ENCODE measurements at places on chromosomes 2 and 18.

GRCh38 chr2:160666154-160667060 lies 172.8 kb upstream of the RBMS1 start:
- DNase-seq, result peak; percentile 86

DNA sequence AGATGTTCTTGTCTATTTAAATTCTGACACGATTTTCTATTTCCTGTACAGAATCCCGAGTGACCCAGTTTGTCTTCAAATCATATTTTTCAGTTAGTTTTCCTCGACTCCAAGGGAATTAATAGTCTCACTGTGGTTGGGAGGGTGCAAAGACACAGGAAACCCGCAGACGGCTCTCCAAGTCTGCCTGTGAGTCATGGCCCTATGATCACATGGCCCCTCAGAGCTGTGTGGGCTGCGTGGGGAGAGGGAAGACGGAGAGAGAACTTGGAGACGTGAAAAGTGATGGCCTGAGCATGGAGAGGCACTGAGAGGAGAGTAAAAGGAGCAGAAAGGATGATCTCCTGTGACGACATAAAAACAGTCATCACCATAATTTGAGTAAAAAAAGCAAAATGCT lies 989.9 kb downstream of the DCDC2C start:
- DNase-seq, result no peak

DNA sequence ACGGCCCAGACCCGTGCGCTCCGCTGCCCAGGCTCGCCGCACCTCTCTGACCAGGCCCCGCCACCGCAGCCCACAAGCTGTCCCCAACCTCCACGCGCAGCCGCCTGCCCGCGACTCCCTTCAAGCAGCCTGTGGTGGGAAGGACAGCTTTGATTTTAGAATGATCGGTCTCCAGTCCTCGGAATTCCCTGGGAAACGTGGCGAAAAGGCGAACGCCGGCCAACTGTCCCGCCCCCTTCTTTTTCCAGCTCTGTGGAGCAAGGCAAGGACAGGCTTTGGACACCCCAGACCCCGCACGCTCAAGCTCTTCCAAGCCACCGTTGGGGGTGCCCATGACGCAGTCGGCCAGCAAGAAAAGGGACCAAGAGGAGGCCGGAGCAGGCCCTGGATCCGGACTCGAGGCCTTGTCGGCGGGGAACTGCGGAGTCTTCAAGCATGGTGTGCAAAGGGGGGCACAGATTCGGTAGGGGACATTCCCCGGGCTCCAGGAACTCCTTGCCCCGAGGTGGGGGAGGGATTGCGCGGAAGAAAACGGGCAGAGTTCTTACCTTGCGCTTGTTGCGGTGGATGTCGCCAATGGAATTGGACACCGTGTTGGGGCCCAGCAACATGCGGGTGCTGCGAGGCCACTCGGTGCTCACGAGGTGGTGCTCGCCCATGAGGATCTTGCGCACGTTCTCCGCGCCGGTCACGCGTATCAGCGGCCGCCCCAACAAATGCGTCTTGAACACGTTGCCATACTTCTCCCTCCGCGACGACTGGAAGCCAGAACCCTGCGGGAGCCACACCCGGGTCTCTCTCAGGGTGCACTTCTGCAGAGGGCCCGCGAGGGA lies 4.0 kb downstream of the CYP26B1 start:
- DNase-seq, result no peak

- DNase-seq, result no peak
These were observed 169.5 kb downstream of the HRH4 start for GRCh38 chr18:24629921-24630320.

- DNase-seq, result peak; percentile 37
These were observed 166.8 kb upstream of the CHAC2 start for GRCh38 chr2:53600815-53601214.

DNA sequence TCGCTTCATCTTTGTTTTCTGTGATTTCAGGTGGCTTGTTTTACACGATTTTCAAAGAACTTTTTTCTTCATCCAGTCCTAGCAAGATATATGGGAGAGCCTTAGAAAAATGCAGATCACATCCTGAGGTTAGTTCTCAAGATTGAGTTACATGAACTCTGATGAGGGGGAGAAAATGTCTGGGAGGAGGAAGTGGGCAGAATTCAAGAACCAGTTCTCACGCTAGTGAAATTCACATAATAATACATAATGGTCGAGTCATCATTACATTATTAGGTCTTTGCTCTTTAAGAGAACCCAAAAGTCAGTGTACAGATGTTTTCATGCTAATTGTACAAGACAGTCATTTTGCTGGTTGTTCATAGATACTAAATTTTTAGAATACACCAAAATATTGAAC lies 7.0 kb downstream of the TIMM21 start:
- DNase-seq, result no peak

GRCh38 chr18:7592305-7593071 lies 25.4 kb downstream of the PTPRM start:
- no peak for DNase-seq

- peak; percentile 51 for DNase-seq
These were observed 1.2 kb downstream of the EFEMP1 start for GRCh38 chr2:55922291-55922907.

DNA sequence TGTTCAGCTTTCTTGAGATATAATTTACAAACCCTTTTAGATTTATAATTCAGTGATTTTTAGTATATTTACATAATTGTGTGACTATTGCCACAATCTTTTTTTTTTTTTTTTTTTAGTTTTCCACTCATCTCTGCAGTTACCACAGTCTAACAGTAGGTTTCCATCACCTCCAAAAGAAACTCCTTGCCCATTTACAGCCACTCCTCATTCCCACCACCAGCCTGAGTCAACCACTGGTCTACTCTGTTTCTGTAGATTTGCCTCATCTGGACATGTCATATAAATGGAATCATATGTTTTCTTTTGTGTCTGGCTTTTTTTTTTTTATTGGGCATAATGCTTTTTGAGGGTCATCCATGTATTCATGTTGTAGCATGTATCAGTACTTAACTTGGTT lies 16.1 kb downstream of the MTX2 start:
- DNase-seq, result peak; percentile 52

GRCh38 chr2:71460595-71461303 lies 7.4 kb downstream of the DYSF start:
- DNase-seq, result no peak

DNA sequence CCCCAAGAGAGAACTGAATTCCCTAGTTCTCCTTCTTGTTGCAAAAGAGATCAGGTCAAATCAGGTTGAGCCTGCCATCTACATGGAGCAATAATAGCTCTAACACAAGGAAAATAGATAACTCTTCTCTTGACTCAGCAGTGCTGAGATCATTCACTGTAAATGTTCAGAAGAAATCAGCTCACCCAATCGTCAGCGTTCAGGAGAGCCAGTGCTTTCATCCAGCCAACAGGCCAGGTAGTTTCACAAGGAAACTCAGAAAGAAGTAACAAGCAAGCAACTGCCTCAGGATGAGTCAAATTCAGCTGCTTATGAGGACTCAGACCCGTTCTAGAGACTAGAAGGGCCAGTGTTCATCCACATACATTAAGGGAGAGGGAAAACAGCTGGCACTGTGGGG lies 5.9 kb downstream of the LMAN2L start:
- DNase-seq, result peak; percentile 65

- DNase-seq, result no peak
These were observed 27.1 kb downstream of the SLC38A11 start for GRCh38 chr2:164928101-164928673.

DNA sequence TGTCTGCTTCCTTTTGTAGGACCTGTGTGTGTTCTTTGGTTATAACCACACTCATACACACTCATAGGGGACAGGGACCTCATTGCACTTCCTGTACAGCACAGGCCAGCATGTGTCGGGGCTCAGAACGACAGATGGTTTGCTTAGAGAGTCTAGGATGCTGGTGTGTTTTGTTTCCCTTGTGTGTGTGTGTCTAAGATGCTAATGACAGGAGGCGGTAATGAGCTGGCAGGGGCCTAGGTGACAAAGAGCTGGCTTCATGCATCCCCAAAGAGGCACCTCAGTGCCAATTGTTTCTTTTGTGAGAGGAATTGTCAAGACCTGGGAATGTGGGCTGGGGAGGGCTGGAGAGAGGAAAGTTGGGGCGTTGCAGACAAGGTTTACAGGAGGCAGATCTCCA lies 66.6 kb downstream of the CELF4 start:
- no peak for DNase-seq

GRCh38 chr2:109437325-109438090 lies 176.3 kb downstream of the SEPTIN10 start:
- DNase-seq, result no peak

- DNase-seq, result no peak
These were observed 99.3 kb downstream of the C1QL2 start for GRCh38 chr2:119059287-119059686.

- DNase-seq, result no peak
These were observed 8.2 kb downstream of the LPIN1 start for GRCh38 chr2:11754700-11755015.

- no peak for DNase-seq
These were observed 61.2 kb upstream of the MRPS9 start for GRCh38 chr2:104976603-104977120.

DNA sequence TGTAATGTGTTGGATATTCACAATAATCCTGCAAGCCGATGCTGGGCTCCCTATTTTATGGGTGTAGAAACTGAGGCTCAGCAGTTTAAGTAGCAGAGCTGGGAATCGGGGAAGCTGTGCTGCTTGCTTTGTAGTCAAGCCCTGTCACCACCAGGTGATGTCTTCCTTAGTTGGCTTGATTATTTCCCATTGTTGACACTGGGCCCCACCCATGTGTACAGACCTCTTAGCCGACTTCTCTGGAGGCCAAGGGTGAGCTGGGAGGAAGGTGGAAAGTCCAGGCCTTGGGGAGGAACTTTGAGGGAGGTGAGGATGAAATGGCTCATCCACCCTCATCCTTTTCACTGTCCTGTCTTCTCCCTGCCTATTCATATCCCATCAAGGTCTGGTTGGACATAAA lies 60.0 kb downstream of the CAPN13 start:
- no peak for DNase-seq

- no peak for DNase-seq
These were observed 451.6 kb downstream of the SOX11 start for GRCh38 chr2:6143812-6144211.

GRCh38 chr18:45712061-45712460 lies 11.9 kb upstream of the SLC14A1 start:
- DNase-seq, result no peak

DNA sequence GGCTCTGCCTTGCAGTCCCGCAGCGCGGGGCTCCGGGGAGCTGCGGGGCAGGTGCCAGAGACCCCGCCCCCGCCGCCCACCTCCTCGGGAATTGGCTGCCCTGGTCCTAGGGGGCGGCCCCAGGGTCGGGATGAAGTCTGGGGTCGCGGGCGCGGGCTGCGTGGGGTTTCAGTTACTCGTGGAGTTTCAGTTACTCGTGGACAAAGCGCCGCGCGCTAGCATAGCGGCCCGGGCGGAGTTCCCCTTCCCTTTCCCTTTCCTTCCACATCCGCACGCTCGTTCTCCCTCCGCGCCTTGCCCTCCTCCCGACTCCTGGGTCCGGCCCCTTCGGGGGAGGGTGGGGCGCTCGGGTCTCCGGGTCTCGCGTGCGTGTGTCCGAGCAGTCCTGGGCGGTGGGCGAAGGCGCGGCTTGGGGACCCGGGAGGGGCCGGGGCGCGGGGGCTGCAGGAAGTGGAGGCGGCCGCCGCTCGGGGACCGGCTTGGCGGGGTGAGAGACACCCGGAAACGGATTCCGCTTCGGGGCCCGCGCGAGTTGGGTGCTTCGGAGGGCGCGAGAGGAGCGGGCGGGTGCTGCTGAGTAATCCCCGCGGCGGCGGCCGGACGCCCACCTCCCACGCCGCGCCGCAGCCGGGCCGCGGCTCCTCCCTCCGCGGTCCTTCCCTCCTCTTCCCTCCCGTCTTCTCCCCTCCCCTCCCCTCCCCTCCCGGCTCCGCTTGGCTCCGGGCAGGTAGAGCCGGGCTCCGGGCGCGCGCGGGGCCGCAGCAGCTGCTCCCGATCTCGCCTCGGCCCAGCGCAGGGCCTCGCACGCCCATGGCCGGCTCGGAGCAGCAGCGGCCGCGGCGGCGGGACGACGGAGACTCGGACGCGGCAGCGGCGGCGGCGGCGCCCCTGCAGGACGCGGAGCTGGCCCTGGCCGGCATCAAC lies at the start of gene TTC39C:
Gene TTC39C, plus strand, starts transcription at position 693 of the 924 bp plus-strand sequence. Its CDS starts 118 bp downstream, at position 811.
- peak; percentile 75 for DNase-seq

- DNase-seq, result peak; percentile 43
These were observed 17.2 kb downstream of the PCBP1 start for GRCh38 chr2:70104231-70105111.

DNA sequence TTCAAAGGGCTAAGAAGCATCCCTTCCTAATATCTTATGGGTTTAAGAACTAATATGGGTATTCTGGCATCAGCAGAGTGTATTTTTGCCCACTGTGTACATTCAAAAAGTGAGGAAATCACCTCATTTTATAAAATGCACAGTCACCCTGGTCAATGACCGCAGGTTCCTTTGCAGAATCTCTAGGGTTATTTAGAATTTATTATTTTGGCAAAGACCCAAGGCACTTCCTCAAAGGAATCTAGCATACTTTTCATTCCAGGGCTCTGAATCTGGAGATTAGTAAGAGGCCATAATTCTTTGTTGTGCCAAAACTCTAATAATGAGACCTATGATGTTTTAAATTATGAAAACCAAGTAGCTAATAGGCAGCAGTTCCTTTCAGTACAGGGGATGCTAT lies 27.2 kb upstream of the CDH2 start:
- peak; percentile 66 for DNase-seq

- no peak for DNase-seq
These were observed 777.5 kb upstream of the ID2 start for GRCh38 chr2:7904319-7904718.

DNA sequence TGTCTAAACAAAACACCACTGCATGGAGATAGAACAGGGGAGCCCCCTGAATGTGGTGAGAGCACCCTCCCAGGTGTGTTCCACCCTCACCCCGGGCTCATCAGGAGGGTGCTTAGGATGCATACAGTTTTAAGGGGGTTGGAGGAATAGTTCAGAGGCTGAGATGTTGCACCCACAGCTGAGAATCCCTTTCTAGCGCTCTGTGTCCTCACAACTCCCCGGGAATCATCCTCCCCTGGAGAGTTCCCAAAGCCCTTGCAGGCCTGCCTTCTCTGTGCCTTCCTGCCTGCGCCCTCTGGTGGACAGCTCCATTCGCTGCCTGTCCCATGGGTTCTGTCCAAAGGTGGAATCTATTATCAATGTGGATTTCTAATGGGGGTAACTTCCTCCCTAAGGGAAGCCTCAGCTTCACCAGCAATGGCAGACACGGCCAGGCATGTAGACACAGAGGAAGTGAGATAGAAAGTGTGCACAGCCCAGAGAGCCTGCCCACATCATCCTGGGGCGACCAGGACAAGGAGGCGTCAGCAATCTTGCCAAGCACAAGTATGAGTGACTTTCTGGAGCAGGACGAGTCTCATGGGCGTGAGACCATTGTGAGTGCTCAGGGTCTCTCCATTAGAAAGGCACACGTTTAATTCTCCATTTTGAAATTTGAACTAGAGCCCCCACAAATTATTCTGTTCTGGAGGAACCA lies 1.2 kb upstream of the UGT1A5 start:
- peak; percentile 78 for DNase-seq

GRCh38 chr2:56382466-56382865 lies 198.7 kb downstream of the CCDC85A start:
- DNase-seq, result no peak

DNA sequence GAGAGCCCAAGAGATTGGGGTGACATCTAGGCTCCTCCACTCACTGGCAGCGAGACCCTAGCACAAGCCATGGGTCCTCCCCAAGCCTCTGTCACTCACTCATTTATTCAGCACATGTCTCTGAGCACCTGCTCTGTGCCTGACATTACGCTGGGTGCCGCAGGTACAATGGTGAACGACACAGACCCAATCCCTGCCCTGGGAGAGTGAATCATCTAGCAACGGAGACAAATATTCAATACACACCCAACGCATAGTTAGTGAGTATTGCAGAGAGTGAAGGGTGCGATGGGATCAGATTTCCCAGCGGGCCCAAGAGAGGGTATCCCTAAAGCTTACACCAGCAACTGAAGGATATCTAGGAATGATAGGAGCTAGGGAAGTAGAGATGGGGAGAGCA lies 45.5 kb downstream of the ZFP36L2 start:
- peak; percentile 78 for DNase-seq
